Vagina (tissue), 2 donors: ENCODE measurements at places on chromosomes 16 and 17.
A peak's percentile ranks its signal among the peaks of the same experiment; 100 is the strongest.

GRCh38 chr16:8655184-8655717 lies 19.2 kb upstream of the ABAT start:
- no peaks in the 10 kb centered on the region for H3K4me1 ChIP-seq
- H3K27ac ChIP-seq = no peak overlapping the region
- no peak for DNase-seq
- H3K4me3 ChIP-seq = no peak overlapping the region
- H3K27me3 ChIP-seq = no peaks in the 10 kb centered on the region

DNA sequence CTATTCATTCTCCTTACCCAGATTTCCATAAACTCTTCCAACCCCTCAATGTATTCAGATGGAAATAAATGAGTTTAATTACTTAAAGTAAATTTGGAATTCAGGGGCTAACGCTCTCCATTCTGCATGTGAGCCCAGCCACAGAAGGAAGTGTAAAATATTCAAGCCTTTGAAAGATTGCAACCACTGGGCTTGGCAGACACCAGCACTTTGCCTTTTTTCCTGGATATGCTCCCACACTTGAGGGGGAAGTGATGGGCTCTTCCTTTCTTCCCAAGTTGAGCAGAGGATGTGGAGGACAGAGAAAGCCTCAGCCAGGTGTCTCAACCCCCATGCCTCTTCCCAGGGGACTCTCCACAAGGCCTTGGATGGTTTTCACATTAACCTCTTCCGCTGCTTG lies 825.1 kb upstream of the EEF2KMT start:
- H3K4me1 ChIP-seq = no peaks in the 10 kb centered on the region
- H3K27me3 ChIP-seq = no peaks in the 10 kb centered on the region
- H3K36me3 ChIP-seq = no peaks in the 10 kb centered on the region

- no peak overlapping the region for H3K27ac ChIP-seq
- H3K36me3 ChIP-seq = no peaks in the 10 kb centered on the region
- peaks cover 7% of the 10 kb centered on the region for H3K27me3 ChIP-seq
- H3K4me1 ChIP-seq = peaks cover 25% of the 10 kb centered on the region
Observed at GRCh38 chr17:39629898-39630297, 3.1 kb downstream of the PPP1R1B start.

GRCh38 chr17:77235370-77235941 lies 94.7 kb downstream of the SEC14L1 start:
- H3K4me1 ChIP-seq = peaks cover 24% of the 10 kb centered on the region
- no peak for DNase-seq
- peak overlapping the region; percentile 19 for H3K4me3 ChIP-seq
- peak overlapping the region; percentile 69 for H3K27ac ChIP-seq
- H3K27me3 ChIP-seq = no peaks in the 10 kb centered on the region
- no peaks in the 10 kb centered on the region for H3K36me3 ChIP-seq

GRCh38 chr16:77541165-77541564 lies 106.3 kb upstream of the ADAMTS18 start:
- no peak overlapping the region for H3K4me3 ChIP-seq
- H3K27me3 ChIP-seq = no peaks in the 10 kb centered on the region
- DNase-seq = no peak
- no peak overlapping the region for H3K27ac ChIP-seq
- H3K4me1 ChIP-seq = peaks cover 6% of the 10 kb centered on the region

- peaks cover 78% of the 10 kb centered on the region for H3K4me1 ChIP-seq
- no peaks in the 10 kb centered on the region for H3K36me3 ChIP-seq
- no peaks in the 10 kb centered on the region for H3K27me3 ChIP-seq
- no peak overlapping the region for H3K4me3 ChIP-seq
- peak overlapping the region; percentile 91 for H3K27ac ChIP-seq
Observed at GRCh38 chr17:40541060-40541872, 24.0 kb downstream of the CCR7 start.

DNA sequence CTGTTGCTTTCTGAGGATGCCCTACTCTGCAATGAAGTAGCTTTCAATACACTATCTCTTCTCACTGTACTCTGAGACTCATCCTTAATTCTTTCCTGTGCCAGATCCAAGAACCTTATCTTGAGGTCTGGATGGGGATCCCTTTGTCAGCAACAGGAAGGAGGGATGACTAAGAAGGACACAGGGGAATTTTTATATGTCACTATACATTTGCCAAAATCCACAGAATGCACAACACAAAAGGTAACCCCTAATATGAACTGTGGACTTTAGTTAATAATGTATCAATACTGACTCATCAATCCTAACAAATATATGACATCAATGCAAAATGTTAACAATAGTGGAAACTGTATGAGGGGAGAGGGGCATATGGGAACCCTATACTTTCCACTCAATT lies 4.7 kb upstream of the RBBP6 start:
- no peak overlapping the region for H3K4me3 ChIP-seq
- no peaks in the 10 kb centered on the region for H3K27me3 ChIP-seq
- no peak for DNase-seq
- H3K27ac ChIP-seq = no peak overlapping the region
- H3K36me3 ChIP-seq = no peaks in the 10 kb centered on the region

- H3K27me3 ChIP-seq = no peaks in the 10 kb centered on the region
- no peak overlapping the region for H3K27ac ChIP-seq
- no peak overlapping the region for H3K4me3 ChIP-seq
- H3K36me3 ChIP-seq = no peaks in the 10 kb centered on the region
- no peaks in the 10 kb centered on the region for H3K4me1 ChIP-seq
Observed at GRCh38 chr16:5590416-5590815, 492.8 kb upstream of the EEF2KMT start.

GRCh38 chr16:67719778-67720144 lies 645 bp upstream of the GFOD2 start:
- H3K4me1 ChIP-seq = peaks cover 27% of the 10 kb centered on the region
- H3K27ac ChIP-seq = peak overlapping the region; percentile 85
- H3K27me3 ChIP-seq = no peaks in the 10 kb centered on the region
- H3K36me3 ChIP-seq = peaks cover 5% of the 10 kb centered on the region
- DNase-seq = no peak
- H3K4me3 ChIP-seq = peak overlapping the region; percentile 95

DNA sequence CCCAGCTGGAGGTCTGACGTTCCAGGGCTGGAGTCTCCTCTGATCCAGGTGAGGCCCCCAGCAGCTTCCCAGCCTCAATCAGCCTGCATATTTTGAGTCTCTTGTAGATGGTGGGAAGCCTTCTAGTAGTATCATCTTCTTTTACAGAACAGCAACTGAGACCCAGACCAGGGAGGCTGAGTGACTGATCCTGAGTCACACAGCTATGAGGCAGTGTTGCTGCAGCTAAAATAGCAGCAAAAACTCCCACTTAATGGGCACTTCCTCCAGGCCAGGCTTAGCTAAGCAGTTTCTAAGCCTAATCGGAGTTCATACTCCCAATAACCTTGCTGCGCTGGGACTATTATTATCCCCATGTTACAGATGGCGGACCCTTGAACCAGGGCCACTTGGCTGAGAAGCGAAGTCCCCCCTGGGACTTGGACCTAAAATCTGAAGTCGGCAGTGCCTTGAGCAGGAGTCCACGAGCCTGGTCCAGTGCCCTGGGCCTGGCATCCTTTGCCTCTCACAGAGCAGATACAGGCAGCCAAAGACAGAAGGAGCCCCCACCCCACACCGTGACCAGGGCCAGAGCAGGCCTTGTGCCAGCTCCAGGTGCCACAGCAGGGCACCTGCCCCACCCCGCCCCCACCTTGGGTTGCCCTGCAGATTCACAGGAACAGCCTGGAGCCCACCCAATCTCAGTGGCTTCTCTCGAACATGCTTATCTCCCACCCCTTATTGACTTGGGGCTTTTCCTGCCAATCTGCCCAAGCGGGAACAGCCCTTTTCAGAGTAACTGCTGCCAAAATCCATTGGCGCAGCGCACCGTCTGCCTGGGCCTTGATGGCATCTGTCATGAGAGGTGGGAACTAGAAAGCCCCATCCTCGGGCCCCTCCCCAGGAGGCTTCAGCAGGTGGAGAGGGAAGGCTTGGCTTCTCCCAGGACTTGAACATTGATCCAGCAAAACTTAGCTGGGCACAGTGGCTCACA lies 65.1 kb downstream of the SOCS1 start:
- no peaks in the 10 kb centered on the region for H3K27me3 ChIP-seq
- H3K4me1 ChIP-seq = no peaks in the 10 kb centered on the region
- no peaks in the 10 kb centered on the region for H3K36me3 ChIP-seq
- no peak overlapping the region for H3K27ac ChIP-seq
- no peak for DNase-seq
- H3K4me3 ChIP-seq = no peak overlapping the region

DNA sequence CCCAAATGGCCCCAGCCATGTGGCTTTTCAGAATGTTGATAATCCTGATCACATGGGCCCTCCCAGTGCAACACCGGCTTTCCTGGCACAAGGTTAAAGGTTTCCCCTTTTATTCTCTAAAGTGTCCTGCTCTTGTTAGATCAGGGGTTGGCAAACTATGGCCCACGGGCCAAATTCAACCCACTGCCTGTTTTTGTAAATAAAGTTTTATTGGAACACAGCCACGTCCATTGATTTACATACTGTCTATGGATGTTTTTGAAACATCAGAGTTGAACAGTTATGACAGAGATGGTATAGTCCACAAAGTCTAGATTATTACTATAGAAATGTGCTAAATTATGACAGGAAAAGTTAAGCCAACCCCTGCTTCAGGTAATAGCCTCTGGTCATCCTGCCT lies 157.3 kb downstream of the ZFHX3 start:
- no peak overlapping the region for H3K27ac ChIP-seq
- peaks cover 24% of the 10 kb centered on the region for H3K36me3 ChIP-seq
- H3K27me3 ChIP-seq = no peaks in the 10 kb centered on the region
- H3K4me1 ChIP-seq = peaks cover 17% of the 10 kb centered on the region
- DNase-seq = no peak

DNA sequence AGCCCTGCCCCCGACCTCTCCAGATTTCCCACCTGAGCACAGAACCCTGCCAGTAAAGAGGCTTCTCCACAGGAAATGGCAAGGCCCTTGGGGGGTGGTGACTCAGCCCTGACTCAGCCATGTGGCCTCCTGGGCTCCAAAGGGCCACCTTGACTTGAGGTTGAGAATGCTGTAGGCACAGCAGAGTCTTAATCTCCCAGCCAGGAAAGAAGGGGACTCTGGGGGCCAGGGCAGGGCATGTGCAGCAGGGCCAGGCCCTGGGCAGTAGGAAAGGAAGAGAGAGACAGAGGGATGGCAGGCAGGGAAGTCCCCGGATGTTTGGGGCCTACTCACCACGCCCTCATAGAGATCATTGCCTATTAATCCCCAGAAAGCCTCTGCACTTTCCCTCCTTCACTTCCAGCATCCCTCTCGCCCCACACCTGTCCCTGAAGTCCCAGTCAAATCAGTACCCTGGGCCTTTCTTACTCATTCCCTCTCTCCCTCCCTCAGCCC lies 4.8 kb upstream of the ITGA3 start:
- no peak overlapping the region for H3K27ac ChIP-seq
- no peak for DNase-seq
- H3K4me3 ChIP-seq = no peak overlapping the region

- no peak for DNase-seq
- no peaks in the 10 kb centered on the region for H3K36me3 ChIP-seq
- no peak overlapping the region for H3K27ac ChIP-seq
- H3K27me3 ChIP-seq = no peaks in the 10 kb centered on the region
- H3K4me3 ChIP-seq = no peak overlapping the region
Observed at GRCh38 chr17:31072186-31072585, 22.6 kb upstream of the NF1 start.

DNA sequence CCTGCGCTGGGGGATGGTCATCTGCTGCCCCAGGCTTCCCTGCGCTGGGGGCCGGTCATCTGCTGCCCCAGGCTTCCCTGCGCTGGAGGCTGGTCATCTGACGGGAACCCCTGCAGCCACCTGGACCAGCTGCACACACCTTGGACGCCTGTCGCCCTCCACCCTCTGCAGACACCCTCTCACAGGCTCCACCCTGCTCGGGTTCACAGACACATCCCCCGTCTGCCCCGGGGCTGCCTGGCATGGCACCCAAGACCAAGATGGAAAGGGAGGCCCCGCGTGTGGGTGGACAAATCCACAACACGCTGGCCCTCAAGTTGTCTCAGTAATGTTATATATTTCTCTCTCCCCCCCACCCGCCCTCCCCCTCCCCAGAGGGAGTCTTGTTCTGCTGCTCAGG lies 89.6 kb downstream of the ANKRD11 start:
- no peak for DNase-seq
- no peaks in the 10 kb centered on the region for H3K27me3 ChIP-seq
- H3K4me1 ChIP-seq = peaks cover 56% of the 10 kb centered on the region
- no peaks in the 10 kb centered on the region for H3K36me3 ChIP-seq
- no peak overlapping the region for H3K4me3 ChIP-seq
